Nephron progenitor cell (in vitro differentiated cells): ENCODE measurements at places on chromosomes 4 and X.

GRCh38 chrX:138690591-138690990 is 20.9 kb downstream of the FGF13 start:
- DNase-seq, result no peak

- DNase-seq, result no peak
Observed at GRCh38 chr4:152385551-152385950, 150.3 kb downstream of the FBXW7 start.

- no peak for DNase-seq
Observed at GRCh38 chr4:109861916-109862511, 14.1 kb downstream of the LRIT3 start.

GRCh38 chr4:121227341-121227792 is 63.2 kb upstream of the TNIP3 start:
- DNase-seq, result no peak

DNA sequence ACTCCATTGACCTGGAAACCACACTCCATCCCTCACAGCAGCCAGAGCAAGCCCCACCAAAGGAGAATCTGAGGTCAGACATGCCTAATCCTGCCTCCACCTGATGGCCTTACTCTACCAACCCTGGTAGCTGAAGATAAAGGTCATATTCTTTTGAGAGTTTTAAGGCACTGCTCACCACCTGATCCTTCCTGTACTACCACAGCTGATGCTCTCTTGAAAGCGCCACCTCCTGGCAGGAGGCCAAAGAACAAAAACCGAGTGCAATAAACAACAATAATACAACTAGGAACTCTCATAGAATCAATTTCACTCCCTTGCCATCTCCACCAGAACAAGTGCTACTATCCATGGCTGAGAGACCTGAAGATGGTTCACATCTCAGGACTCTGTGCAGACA is 301.6 kb downstream of the NAF1 start:
- no peak for DNase-seq

- no peak for DNase-seq
Observed at GRCh38 chr4:126532527-126532926, 1100.2 kb upstream of the INTU start.
